ENCODE measurements at places on chromosomes 3 and 15.

- DNase-seq, result no peak
Observed at GRCh38 chr3:194062830-194063229, 73.1 kb upstream of the HES1 start.

- DNase-seq, result no peak
Observed at GRCh38 chr15:27869697-27870281, 229.3 kb downstream of the OCA2 start.

GRCh38 chr3:74273555-74274402 is 340.7 kb downstream of the CNTN3 start:
- no peak for DNase-seq

GRCh38 chr3:53800041-53800906 is 45.9 kb downstream of the CHDH start:
- no peak for DNase-seq

DNA sequence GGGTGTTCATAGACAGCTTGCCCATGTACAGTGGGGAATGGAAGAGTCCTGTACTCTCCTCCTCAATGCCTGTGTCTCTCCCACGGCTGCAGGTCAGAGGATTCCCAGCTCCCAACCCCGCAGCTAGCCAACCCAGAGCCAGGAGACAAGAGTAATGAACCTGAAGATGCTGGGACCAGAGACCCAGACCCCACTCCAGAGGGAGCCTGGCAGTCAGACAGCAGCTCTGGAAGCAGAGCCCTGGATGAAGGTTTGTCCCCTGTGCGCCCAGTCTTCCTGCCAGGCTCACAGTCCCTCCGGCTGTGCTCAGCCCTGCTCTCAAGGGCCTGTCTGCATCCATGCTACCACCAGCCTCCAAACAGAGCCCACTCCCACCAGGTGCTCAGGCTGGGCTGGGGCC is 29.5 kb downstream of the EFCC1 start:
- no peak for DNase-seq
